CD4-positive, alpha-beta T cell treated with Interferon gamma for 1 hour (primary cell): ENCODE measurements at places on chromosomes 11 and 22.

DNA sequence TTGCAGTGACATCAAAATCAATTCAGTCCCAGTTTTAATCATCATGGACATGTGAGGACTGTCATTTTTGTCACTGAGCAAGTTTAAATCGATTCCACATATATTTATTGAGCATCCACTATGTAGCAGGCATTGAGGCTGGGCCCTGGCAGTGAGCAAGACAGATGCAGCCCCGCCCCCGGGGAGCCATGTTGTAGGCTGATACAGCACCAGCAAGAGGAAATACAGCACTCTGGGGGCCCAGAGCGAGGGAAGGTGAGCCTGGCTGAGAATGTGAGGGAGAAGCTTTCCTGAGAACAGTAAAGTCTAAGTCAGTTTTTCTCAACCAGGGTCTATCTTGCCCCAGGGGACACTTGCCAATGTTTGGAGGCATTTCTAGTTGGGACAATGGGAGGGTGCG, 108.6 kb upstream of the ASPHD2 start:
- no peak for DNase-seq

DNA sequence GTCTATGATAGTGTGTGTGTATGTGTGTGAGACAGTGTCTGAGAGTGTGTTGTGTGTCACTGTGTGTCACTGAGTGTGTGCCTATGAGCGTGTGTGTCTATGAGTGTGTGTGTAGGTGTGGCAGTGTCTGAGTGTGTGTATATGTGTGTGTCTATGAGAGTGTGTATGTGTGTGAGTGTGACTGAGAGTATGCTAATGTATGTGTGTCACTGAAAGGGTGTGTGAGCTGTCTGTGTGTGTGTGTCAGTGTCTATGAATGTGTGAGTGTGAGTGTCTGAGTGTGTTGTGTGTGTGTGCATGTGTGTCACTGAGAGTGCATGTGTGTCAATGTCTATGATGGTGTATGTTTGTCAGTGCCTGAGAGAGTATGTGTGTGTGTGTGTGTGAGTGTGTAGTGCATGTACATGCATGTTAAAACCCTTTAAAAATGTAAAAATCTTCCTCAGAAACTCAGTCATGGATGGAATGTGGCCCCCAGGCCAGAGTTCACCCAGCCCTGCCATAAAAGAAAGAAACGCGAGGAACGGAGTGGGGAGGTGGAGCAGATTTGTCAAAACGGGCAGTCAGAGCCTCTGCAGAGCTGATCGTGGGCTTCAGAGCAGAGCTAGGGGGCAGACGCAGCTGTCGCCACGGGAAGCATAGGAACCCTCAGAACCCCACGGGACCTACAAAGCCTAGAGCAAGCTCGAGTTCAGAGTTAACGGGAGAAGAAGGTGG, 218.8 kb downstream of the CTTN start:
- DNase-seq = no peak

DNA sequence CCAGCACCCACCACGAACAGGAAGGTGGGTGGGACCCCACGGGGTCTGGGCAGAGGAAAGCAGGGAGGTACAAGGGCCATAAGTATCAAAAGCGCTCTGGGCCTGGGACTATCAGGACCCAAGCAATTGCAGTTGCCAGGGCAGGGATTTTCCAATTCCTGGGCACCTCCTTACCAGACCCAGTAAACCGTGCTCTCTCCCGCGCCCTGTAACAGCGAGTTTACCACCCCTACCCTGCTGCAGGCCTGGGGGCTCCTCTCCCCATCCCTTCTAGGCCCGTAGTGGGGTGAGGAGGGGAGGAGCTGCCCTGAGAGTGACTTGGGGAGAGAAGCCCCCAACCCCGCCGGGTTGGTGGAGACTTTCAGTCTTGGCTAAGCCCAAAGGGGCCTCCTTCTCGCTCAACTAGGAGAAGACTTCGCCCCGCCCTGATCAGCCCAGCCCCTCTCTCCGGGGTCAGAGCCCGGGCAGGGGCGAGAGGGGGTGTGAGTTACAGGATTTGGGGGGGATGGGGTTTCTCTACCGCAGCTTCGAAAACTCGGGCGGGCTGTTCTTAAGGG, 5.4 kb downstream of the PAX6 start:
- no peak for DNase-seq

DNA sequence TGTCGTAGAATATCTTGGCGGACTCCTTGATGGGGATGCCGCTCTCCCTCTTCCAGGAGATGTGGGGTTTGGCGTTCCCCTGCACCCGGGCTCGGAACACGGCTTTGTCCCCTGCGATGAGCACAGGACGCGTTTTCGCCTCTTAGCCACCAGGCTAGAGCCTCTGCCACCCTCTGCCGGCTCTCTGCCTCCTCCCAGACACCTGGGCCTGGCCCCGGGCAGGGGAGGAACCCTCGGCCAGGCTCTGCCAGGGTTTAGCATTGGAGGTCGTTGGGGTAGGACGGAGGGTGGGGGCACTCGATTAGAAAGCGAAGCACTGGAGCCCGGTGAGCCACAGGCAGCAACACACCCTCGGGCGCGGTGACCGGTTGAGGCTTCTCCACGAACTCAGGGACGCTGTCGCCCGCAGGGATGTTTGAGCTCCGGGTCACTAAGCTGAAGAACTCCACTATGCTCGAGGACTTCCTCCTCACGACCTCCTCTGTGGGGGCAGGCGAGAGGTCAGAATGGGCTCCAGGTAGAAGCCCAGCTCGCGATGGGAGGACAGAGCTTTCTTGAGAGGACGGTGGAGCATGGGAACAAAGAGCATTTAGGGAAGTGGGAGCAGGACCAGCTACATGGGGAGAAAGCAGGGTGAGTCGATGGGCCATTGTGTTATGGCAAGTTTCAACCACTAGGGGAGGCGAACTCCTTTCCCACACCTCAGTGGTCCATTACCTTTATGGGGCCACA, 4.3 kb downstream of the IGSF22 start:
- DNase-seq = peak; percentile 42

DNA sequence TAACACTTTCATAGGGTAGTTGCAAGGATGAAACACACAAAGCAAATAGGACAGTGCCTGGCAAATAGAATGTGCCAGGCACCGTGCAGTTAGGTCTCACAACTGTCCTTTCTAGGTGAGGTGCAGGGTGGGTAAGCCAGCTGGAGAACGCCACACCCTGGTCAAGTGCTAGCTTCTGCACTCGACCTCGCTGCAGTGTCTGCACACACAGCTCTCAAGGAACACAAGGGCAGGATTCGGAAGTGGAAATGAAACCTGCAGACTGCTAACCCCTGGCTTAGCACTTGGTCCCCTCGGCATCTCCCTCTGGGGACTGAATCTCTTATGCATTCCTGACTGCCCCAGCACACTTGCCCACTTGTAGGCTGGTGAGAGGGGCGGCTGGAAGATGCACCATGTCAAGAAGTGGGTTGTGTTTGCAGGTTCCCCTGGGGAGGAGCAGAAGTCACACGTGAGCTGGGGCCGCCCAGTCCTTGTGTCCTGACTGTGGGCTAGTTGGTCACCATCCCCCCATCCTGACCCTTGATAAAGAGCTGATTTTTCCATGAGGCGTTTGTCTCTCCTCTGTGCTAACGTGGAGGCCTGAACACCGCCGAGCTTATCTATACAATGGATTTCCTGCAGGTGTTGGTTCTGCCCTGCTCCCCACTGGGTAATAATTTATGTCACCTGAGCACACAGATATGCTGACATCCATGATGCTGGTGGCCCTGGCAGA, 89.0 kb downstream of the MICAL2 start:
- DNase-seq = no peak

DNA sequence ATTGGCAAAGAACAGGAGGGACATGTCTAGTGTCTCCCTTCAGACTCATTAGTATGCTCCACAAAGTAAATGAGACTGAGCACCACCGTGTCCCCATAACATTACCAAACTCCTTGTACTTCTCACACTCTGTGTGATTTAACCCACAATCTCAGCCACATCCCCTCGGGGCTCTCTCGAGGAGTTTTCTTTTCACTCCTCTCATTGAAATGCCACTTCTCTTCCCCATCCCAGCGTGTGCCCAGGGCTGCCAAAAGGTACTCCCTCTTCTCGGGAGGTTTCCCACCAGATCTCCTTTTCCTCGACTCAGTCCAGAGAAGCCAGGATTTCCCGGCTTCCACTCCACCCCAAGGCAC, 1.1 kb downstream of the RBFOX2 start:
- DNase-seq = no peak

DNA sequence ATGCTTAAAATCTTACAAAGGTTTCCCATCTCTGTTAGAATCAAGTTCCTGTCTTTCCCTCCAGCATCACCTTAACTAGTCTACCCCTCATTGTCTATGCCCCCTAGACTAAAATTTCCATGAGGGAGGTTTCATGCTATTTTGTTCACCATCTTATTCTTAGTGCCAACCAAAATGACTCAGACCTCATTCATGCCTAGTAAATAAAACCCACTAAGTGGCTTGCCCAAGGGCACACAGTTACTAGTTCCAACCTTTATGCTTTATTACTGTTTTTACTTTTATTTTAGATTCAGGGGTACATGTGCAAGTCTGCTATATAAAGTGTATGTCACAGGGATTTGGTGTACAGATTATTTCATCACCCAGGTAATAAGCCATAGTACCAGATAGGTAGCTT, 469.1 kb upstream of the FAT3 start:
- no peak for DNase-seq

GRCh38 chr22:44074337-44074984, 50.4 kb downstream of the PARVB start:
- DNase-seq = no peak

GRCh38 chr11:134055029-134055428, 13.8 kb upstream of the JAM3 start:
- no peak for DNase-seq

- DNase-seq = no peak
Measured at GRCh38 chr11:61691380-61692156, 11.4 kb downstream of the DAGLA start.

DNA sequence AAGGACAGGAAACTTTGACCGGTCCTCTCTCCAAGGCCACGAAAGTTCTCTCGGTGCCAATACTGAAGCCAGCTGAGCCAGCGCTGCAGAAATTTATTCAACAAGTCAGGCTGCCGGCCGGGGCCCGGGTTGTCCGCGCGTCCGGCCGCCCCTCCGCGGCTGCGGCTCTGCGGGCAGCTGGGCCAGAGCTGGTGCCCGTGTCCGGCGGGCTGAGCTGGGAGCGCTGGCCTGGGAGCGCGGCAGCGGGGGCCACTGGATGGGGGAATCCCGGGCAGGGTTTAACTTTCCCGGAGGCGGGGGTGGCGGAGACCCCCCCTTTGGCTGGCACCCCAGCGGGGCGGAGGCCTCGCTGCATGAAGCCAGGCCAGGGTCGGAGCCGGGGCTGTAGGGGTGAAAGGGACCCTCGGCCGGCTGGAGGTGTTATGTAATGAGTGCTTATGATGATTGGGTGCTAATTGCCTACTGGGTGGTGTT, 12.3 kb upstream of the CACNA1I start:
- no peak for DNase-seq

- no peak for DNase-seq
Measured at GRCh38 chr11:117863383-117863782, 13.1 kb downstream of the FXYD6 start.

DNA sequence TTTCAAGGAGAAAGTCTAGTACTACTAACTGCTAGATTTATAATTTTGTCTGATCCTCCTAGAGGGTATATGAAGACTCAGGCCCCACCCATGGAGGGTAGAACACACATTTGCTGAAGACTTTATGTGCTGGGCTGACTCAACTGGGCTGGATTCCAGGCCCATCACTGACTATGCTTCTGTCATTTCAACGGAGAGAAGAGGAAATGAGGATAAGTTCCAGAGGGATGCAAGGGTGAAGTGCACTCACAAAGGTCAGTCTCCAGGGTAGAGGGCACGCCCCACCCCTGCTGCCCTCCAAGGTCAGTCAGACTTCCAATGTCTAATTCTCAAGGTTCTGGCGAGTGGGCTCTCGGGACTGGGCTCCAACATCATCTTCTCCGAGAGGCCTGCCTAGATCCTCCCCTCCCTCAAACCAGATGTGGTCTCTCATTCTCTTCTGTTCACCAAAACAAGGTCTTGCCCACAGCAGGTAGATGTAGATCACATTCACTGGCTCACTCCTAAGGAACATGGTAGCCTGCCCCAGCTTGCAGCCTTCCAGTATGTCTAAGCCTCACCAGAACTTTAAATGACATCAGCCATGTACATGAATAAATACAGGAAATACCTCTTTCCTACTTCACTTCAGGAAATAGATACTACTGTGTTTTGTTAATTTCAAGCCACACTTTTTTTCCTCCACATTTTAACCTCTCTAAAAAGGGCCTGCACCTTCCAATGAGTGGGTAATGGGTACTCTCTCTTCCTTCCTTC, 7.3 kb upstream of the C11orf86 start:
- DNase-seq = no peak

GRCh38 chr11:19763330-19763729, 50.7 kb downstream of the NAV2 start:
- DNase-seq = no peak

DNA sequence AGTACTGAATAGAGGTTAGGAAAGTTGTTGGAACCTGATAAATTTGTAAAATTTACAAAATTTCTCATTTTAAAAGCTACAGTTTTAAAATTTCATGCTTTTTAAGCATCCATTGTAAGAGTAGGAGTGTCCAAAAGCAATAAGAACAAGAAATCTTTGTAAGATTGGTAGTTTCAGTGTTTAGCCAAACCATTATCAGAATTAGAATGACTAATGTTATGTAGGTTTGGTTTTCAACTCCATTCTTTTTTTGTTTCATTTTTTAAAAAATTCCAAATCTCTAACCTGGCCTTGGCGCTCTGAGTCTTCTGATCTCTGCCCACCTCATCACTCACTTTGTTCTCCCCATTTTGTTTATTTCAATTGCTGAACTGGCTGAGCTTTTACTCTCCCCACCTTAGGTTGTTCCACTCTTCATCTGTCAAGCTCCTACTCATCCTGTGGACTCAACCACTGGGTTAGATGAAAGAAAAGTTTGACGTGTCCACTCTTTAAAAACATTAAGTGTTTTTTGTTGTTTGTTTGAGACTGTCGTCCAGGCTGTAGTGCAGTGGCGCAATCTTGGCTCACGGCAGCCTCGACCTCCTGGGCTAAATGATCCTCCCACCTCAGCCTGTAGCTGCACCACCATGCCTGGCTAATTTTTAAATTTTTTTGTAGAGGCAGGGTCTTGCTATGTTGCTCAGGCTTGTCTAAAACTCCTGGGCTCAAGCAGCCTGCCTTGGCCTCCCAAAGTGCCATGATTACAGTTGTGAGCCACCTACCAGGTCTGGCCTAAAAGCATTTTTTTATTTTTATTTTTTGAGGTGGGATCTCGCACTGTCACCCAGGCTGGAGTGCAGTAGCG, 14.0 kb downstream of the EP300 start:
- DNase-seq = no peak

GRCh38 chr11:75262961-75263852, 22.6 kb downstream of the TPBGL start:
- no peak for DNase-seq

- no peak for DNase-seq
Measured at GRCh38 chr11:69411257-69411924, 70.1 kb upstream of the LINC01488 start.

DNA sequence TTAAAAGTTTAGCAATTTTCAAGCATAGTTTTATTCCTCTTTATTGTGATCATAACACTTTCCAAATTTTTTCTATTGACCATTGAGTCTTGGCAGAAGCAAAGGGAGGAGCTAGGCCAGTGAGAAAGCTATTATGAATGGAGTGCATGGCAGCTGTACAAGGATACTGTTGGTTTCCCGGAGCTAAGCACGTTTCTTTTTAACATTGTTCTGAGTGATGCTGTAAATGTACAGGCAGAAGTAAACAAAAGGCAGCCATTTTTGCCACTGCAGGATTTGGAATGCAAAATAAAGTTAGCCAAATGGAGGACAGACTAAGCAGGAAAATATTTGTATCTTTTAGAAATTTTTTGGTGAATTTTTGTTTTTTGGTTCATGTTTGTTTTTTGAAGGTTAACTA, 16.2 kb downstream of the CBL start:
- DNase-seq = no peak

GRCh38 chr22:20583471-20583922, 76.1 kb downstream of the MED15 start:
- no peak for DNase-seq

GRCh38 chr11:46916286-46917108, 1.9 kb downstream of the LRP4 start:
- no peak for DNase-seq
